Hypothalamus (tissue), 51 donors: ENCODE measurements at places on chromosomes 5 and 9.

DNA sequence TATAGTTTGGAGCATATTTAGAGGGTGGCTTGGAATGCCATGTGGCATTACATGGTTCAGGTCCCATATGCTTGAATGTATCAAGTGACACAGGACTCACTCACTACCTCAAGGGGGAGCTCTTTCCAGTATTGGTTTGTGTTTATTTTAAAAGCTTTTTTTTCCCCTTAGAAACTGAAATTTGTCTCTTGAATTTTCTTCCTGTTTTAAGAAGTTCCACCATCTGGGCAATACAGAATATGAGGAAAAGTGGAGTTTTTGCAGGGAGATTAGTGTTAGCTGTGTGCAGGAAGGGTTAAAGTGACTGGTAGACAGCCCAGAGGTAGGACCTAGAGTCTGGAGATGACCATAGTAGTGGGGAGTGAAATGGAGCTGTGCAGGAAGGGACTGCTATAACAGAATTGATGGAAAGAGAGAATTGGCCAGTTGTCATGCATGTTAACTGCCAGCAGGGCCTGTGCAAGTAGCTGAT, 36.6 kb downstream of the CTNNA1 start:
- no peak for DNase-seq

DNA sequence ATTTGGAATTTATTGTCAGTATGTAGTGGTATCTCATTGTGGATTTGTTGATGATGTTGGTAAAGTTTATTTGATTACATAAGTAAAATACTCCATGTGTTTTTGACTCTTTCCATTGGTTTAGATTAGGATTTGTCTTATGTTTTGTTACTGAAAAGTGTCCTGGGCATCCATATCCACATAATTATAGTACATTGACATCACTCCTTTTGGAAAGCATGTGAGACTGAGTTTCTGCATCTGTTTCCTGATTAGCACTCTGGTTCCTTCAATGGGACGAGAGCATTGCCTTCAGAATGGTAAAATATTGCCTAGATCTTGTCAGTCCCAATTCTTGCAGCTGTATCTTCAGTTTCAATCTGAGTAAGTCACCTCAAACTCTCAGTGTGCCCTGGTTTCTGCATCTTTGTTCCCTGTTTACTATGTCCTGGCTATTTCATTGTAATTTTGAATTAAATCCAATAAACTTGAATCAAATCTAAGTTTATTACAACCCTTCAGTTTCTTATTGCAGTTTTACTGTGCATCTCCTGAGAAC, 128.1 kb downstream of the FBXO38 start:
- no peak for DNase-seq

DNA sequence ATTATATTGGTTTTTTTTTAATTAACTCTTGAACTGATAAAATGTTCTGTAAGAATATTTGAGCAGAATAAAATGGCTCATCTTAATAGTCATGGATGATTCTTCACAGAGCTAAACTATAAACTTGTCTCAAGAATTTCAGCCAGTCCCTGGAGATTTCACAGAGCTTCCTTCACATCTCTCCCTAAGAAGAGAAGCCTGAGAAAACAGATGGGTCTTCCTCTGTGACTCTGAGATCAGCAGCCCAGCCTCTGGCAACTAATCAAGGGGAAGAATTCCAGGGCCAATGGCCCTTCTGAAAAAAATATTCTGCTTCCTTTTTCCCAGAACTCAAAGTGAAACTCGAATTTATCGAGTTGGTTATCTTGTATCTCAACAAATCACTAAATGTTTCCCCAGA, 122.2 kb upstream of the ITGA1 start:
- DNase-seq, result no peak

- no peak for DNase-seq
Observed at GRCh38 chr9:71847892-71848291, 63.1 kb downstream of the ABHD17B start.

DNA sequence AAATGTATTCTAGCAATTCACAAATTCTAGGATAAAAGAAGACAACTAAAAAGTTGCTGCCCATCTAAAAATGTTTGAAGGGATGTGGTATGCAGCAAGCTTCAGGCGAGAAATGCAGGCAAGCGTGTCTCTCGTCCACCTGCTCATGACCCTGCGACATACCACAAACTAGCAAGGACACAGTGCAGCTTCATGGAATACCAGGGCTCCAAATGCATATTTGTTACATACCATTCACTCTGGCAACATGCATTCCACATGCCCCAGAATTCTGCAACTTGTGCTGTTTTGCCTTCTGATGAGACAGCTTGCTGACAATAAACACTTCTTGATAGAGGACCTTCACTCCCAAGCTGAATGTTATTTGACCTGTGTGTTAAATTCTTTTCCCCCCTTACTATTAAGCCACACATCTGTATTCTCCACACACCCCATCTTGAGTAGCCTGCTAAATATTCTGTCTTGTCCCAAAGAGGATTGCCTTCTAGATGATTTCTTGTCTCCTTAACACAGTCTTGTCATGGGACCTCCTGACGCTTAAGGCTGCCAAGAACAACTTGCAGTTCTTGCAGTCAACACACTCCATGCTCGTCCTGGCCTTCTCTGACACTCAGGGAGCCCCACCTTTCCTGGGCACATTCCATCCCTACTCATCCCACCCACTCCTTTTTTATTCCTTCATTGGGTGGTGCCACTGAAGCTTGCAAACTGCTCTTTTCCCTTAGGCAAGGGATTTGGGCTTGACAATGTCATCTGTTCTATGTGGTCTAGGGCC, 340.5 kb downstream of the PIK3R1 start:
- DNase-seq, result no peak

- DNase-seq, result no peak
Observed at GRCh38 chr9:133204335-133204992, 4.6 kb downstream of the OBP2B start.

DNA sequence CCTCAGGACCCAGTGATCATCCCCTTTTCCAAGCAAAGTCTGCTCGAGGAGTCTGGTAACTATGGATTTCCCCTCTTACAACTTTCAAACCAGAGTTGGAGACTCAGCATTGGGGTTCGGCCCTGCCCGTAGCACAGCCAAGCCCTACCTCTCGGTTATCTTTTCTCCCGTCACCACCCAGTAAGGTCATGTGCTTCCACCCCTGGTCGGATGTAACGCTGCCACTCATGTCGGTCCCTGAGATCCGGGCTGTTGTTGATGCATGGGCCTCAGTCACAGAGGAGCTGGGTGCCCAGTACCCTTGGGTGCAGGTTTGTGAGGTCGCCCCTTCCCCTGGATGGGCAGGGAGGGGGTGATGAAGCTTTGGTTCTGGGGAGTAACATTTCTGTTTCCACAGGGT, 1.2 kb downstream of the GALT start:
- no peak for DNase-seq

DNA sequence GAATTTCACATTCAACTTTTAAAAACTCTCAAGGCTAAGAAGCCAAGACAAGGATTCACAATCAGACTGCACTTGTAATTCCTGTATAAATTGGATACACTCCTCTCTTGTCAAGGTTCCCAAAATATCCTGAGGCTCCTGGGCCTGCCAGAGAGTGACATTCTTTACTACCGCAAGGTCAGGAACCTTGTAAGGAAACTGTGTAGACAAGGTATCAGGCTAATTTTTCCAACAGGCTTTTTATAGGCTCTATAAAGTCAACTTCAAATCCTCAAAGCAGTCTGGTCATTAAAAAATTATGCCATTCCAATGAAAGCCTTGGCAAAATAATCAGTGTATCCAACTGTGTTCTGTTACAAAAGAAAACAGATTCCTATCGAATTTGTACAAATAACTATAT, 15.5 kb upstream of the PAIP1 start:
- no peak for DNase-seq

DNA sequence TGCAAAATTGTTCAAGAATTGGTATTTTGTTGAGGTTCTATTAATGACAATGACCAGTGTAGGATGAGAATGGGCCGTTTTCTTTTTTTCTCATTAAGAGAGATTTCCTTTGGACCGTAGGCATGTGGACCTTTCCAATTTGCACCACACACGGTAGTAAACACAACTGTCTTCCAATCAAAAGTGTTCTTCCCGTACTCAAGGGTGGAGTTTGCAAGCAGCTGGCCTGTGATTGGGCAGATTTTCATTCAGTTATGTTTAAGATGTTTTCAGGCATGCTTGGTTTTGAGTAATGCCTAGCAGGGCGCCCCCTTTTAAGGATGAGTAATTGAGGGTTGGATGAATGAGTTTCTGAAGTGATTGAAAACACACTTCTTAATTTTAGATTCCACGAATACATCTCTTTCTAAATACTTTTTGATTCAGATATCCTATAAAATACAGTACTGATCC, 2.5 kb downstream of the KDM3B start:
- peak; percentile 6 for DNase-seq

DNA sequence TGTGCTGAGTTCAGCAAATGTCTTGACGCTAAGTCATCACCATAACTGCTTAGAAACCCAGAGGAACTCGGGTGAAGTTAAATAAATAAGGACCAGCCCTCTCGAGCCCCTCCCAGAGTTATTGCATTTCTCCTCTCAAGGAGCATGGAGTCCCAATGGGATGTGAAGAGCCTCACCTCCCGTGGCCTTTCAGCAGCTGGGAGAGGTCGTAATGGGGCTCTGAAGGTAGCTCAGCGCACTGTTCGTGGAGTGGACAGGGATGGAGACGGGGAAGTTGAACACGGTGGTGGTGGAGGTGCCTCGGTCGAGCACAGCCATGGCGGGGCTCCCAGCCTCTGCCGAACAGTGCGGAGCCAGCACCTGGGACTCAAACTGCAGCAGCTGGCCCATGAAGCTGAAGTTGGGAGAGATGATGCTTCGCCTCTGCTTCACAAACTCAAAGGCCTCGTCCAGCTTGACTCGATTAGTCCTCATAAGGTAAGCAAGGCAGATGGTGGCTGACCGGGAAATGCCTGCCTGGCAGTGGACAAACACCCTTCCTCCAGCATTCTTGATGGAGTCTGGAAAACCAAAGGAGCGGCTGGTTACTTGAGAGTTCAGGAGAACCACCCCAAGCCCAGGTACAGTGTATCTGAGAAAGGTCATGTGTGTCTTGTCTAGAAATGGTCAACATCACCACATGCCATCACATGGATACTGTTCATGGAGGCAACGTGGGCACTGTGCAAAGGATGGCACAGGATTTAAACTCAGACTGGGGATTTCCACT, 2.2 kb downstream of the DUSP1 start:
- no peak for DNase-seq

GRCh38 chr5:136793300-136793699, 428.0 kb upstream of the TRPC7 start:
- DNase-seq, result no peak

GRCh38 chr9:106321394-106322180, 541.4 kb upstream of the ZNF462 start:
- no peak for DNase-seq

DNA sequence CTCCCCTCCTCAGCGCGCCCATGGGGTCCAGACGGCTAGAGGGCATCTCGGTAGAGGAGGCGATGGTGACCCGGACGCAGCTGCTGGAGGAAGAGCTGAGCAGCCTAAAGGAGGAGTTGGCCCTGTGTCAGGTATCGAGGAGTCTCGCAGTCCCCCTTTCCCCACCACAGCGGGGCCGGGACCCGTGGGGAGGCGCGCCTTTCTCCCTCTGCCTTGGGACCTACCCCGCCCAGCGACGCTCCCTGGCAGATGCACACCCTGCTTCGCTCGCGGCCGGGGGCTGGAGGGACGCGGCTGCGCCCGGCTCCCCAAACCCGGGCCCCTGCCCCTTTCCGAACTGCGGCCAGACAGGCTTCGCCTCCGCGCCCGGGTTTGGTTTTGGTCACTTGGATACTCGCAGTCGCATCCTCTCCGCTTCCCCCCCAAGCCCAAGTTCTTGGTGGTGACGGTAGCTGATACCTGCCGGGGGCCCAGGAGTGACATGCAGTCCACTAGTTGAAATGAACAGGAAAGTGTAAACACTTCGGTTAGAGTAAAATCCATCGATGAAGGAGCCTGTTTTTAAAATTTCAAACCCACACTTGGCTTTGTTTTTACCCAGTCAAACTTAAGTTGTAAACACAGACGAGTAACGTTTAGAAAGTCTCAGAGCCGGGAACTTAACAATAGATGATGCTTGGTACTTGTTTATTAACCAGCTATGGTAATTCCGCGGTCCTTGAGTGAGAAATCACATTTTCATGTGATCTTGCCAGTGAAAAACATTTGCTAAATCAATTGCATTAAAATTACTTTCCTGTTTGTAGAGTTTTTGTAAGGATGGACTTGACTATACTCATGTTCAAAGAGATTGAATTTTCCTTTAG, 688 bp downstream of the CNTLN start:
- peak; percentile 39 for DNase-seq

GRCh38 chr9:78150983-78151356, 84.9 kb upstream of the CEP78 start:
- no peak for DNase-seq

DNA sequence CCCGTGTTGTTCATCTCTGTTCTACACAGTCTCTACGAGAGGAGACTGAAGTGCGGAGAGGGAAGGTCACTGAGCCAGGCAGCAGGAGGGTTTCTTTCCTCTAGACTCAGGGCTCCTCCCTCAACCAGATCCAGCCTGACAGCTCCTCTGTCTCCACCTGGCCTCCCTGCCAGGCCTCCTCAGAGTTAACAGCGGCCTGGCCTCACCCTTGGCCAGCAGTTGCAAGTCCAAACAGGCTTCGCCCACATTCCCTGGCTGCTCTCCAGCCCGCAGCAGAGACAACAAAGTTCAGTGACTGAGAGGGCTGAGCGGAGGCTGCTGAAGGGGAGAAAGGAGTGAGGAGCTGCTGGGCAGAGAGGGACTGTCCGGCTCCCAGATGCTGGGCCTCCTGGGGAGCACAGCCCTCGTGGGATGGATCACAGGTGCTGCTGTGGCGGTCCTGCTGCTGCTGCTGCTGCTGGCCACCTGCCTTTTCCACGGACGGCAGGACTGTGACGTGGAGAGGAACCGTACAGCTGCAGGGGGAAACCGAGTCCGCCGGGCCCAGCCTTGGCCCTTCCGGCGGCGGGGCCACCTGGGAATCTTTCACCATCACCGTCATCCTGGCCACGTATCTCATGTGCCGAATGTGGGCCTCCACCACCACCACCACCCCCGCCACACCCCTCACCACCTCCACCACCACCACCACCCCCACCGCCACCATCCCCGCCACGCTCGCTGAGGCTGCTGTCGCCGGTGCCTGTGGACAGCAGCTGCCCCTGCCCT, at the start of gene HRCT1:
Gene HRCT1, plus strand, starts transcription at position 291 of the 768 bp plus-strand sequence. Its CDS starts 86 bp downstream, at position 377.
- peak; percentile 31 for DNase-seq

GRCh38 chr9:132295181-132295580, 59.6 kb downstream of the SETX start:
- no peak for DNase-seq

- no peak for DNase-seq
Observed at GRCh38 chr5:32207355-32207634, 33.2 kb upstream of the GOLPH3 start.

DNA sequence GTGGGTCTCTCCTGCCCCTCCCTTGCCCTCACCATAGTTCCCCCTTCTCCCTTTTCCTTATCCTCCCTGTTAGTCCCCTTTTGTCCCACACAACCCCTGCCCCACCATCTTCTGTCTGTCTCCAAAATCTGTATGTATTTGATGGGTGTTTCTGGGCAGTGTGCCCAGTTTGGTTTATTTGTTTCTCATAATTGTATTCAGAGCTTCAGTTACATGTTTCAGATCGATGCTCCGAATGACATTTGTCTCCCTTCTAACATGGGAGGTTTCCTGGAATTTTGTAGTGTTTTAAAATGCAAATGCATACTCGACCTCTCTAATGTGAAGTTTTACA, 22.2 kb downstream of the FBXL7 start:
- DNase-seq, result no peak

GRCh38 chr5:137753691-137754187, 424 bp downstream of the HNRNPA0 start:
- no peak for DNase-seq

GRCh38 chr9:89864257-89864656, 259.4 kb downstream of the GADD45G start:
- DNase-seq, result no peak
